ENCODE measurements at places on chromosomes 6 and 20. TPM values are rescaled to one million over a fixed set of nuclear protein-coding genes. Genes with fewer than 3 reads are reported as not detected.

- no peak overlapping the region for H3K4me3 ChIP-seq
- DNase-seq = no peak
- peak overlapping the region; percentile 94 for H3K27ac ChIP-seq
- H3K27me3 ChIP-seq = no peaks in the 10 kb centered on the region
Measured at GRCh38 chr6:158039571-158040050, 57.9 kb downstream of the SYNJ2 start.

CYP39A1 gene
- 10.3 TPM for total RNA-seq

GRCh38 chr20:61560361-61560853, 308.3 kb downstream of the CDH4 start:
- H3K27ac ChIP-seq = no peak overlapping the region
- H3K27me3 ChIP-seq = peaks cover 50% of the 10 kb centered on the region
- peaks cover 2% of the 10 kb centered on the region for H3K4me1 ChIP-seq
- DNase-seq = no peak

DNA sequence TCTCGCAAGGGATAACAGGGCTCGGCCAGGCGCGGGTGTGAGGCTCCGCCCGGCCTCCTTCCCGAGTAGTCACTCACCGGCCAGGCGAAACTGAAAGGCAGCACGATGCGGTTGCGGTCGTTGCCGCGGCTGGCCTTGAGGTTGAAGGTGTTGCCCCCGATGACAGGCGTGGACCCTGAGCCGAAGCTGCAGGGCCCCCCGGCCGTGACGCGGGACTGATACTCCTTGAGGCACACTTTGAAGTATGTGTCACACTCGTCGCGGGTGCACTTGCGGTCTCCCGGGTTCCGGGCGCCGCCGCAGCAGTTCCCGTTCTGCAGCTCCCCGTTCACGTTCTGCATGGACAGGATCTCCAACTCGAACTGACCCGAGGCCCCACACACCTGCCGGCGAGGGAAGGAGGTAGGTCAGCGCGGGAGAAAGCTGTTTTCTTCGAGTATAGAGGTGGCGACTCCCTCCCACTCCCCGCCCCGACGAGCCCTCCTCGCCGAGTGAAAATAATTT, 1.1 kb downstream of the JAG1 start:
- H3K4me3 ChIP-seq = peak overlapping the region; percentile 99
- no peaks in the 10 kb centered on the region for H3K27me3 ChIP-seq
- peaks cover 26% of the 10 kb centered on the region for H3K36me3 ChIP-seq
- H3K4me1 ChIP-seq = peaks cover 40% of the 10 kb centered on the region

- no peak for DNase-seq
- H3K36me3 ChIP-seq = no peaks in the 10 kb centered on the region
- no peak overlapping the region for H3K4me3 ChIP-seq
- H3K27me3 ChIP-seq = peaks cover 9% of the 10 kb centered on the region
- H3K4me1 ChIP-seq = peaks cover 3% of the 10 kb centered on the region
- no peak overlapping the region for H3K27ac ChIP-seq
Measured at GRCh38 chr20:54995011-54995410, 519.6 kb downstream of the DOK5 start.

DNA sequence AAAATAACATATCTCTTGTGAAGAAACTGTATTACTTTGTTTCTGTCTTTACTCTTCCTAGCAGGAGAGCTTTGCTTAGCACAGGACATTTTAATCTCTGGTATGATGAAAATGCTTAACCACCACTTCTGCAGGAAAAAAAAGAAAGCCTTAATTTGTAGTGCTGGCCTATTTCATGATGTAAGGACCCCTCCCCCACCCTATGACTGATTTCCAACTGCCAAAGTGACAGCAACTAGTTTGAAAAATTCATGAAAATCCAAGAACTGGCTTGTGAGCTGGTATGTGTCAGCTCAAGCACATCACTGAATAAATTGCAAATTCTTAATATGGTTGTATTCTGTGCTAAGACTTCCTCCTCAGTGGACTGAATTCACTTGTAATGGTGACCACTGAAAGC, 125.3 kb downstream of the REV3L start:
- H3K36me3 ChIP-seq = peaks cover 17% of the 10 kb centered on the region
- no peak overlapping the region for H3K4me3 ChIP-seq
- DNase-seq = no peak
- peaks cover 40% of the 10 kb centered on the region for H3K4me1 ChIP-seq

- no peak overlapping the region for H3K4me3 ChIP-seq
- H3K27me3 ChIP-seq = peaks cover 9% of the 10 kb centered on the region
- H3K4me1 ChIP-seq = peaks cover 9% of the 10 kb centered on the region
- no peak overlapping the region for H3K27ac ChIP-seq
Measured at GRCh38 chr6:28563430-28564095, 37.9 kb downstream of the GPX5 start.

Measured in progenitor cell of endocrine pancreas (in vitro differentiated cells).